ENCODE measurements at places on chromosomes 16 and 17.

GRCh38 chr17:75607086-75607485, 19.5 kb downstream of the MYO15B start:
- DNase-seq: no peak

- no peak for DNase-seq
Observed at GRCh38 chr17:28968231-28968913, 17.1 kb upstream of the PHF12 start.

GRCh38 chr17:16417896-16418684, 2.7 kb downstream of the TRPV2 start:
- no peak for DNase-seq

DNA sequence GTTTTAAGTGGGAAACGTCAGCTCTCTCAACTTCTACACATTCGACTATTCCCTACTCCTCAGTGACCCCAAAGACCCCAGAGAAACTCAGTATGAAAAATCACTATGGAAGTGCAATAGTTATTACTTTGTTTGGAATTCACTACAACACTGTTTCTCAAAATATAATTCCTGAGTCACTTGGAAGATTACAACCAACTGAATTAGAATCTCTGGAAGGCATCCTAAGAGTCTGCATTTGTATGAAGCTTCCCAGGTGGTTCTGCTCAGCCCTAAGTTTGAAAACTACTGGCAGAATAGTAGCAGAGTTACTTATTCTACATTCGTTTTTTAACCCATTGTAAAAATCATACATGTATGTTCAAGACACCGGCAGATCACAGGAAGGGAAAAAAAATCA, 525.6 kb downstream of the MAF start:
- DNase-seq: no peak

DNA sequence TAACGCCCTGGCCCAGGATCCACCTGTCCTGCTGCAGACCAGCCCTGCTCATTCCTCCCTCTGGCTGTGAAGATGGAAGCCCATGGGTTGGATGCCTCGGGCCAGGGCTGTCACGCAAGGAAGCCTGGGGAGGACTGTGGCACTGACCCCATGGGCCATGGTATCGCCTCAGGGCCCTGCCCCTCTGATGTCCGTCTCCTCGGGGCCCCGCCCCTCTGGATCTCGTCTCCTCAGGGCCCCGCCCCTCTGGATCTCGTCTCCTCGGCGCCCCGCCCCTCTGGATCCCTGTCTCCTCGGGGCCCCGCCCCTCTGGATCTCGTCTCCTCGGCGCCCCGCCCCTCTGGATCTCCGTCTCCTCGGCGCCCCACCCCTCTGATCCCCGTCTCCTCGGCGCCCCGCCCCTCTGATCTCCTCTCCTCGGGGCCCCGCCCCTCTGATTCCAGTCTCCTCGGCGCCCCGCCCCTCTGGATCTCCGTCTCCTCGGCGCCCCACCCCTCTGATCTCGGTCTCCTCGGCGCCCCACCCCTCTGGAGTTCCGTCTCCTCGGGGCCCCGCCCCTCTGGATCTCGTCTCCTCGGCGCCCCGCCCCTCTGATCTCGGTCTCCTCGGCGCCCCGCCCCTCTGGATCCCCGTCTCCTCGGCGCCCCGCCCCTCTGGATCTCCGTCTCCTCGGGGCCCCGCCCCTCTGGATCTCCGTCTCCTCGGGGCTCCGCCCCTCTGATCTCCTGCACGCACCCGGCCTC, 24.0 kb downstream of the METRNL start:
- DNase-seq: no peak

DNA sequence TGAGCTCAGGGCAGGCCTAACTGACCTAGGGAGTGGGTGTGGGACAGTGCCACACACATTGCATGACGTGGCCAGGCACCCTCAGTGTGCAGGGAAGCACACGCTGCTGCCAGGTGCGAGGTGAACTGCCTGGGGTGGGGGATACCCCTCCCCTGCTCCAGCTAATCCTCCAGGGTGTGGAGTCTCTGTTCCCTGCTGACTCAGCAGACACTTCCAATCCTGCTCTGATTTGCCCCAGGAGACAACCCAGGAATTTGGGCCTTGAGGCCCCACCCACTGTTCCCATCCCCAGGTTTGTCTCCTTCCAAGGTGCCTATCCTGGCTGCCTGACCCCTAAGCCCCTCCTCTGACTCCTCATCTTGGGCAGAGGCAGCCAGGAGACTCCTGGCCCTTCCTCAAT, 10.7 kb downstream of the DLX3 start:
- no peak for DNase-seq

GRCh38 chr17:2336215-2336851, at the start of gene TSR1:
TSR1 (minus strand) TSS chr17:2336457; CDS start chr17:2336427, 30 bp downstream.
- peak; percentile 86 for DNase-seq

DNA sequence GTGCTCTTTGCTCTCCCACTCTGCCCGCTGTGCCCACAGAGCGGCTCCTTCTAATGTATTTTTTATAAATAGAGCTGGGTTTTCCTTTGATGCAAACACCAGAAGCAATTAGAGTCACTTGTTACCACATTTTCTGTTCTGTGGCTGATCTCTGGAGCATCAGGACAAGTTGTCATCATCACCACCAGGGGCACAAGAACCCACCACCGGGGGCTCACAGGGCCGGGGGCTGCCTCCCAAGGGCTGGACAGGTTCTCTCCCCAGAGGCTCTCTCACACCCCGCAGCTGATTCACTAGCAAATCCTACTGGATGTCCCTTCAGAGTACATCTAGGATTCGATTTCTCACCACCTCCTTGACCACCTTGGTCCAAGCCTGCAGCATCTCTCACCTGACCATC, 18.5 kb downstream of the C16orf82 start:
- DNase-seq: no peak

GRCh38 chr17:70804161-70804560, 634.8 kb downstream of the KCNJ2 start:
- DNase-seq: no peak

GRCh38 chr16:77404775-77405174, 30.1 kb downstream of the ADAMTS18 start:
- DNase-seq: no peak

GRCh38 chr17:76174037-76174436, 33.0 kb upstream of the FOXJ1 start:
- no peak for DNase-seq

- DNase-seq: no peak
Observed at GRCh38 chr17:9928601-9929333, 23.7 kb upstream of the RCVRN start.

- DNase-seq: no peak
Observed at GRCh38 chr16:53404959-53405358, 29.3 kb upstream of the RBL2 start.

- no peak for DNase-seq
Observed at GRCh38 chr17:72733619-72734282, 358.7 kb downstream of the SLC39A11 start.

DNA sequence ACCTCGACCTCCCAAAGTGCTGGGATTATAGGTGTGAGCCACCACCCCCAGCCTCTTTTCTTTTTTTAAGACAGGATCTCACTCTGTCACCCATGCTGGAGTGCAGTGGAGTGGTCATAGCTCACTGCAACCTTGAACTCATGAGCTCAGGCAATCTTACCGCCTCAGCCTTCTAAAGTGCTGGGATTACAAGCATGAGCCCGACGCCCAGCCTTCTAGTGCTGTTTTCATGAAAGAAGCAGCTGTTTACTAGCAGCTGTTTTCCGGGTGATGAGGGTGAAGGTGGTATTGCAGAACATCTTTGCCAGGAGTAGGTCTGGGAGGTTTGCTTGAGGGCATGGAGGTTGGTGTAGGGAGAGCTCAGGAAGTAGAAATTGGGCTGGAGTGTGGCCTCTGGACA, 2.0 kb downstream of the ADCY7 start:
- DNase-seq: no peak

- no peak for DNase-seq
Observed at GRCh38 chr17:19249681-19250080, 12.5 kb downstream of the EPN2 start.

DNA sequence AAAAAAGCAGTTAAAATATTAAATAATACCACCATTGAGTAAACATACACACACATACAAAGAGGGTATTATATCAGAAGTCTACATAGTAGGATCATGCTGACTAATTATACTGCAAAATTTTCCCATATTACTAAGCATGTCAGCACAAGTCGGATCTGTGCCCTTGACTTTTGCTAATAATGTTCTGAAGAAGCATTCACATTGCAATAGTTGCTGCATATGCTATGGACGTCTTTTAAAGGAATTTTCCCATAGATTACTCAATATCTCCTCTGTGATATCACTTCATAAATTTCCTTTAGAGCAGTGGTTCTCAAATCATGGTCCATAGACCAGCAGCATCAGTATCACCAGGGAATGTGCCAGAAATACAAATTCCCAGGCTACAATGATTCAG, 110.9 kb upstream of the NUDT7 start:
- DNase-seq: no peak

DNA sequence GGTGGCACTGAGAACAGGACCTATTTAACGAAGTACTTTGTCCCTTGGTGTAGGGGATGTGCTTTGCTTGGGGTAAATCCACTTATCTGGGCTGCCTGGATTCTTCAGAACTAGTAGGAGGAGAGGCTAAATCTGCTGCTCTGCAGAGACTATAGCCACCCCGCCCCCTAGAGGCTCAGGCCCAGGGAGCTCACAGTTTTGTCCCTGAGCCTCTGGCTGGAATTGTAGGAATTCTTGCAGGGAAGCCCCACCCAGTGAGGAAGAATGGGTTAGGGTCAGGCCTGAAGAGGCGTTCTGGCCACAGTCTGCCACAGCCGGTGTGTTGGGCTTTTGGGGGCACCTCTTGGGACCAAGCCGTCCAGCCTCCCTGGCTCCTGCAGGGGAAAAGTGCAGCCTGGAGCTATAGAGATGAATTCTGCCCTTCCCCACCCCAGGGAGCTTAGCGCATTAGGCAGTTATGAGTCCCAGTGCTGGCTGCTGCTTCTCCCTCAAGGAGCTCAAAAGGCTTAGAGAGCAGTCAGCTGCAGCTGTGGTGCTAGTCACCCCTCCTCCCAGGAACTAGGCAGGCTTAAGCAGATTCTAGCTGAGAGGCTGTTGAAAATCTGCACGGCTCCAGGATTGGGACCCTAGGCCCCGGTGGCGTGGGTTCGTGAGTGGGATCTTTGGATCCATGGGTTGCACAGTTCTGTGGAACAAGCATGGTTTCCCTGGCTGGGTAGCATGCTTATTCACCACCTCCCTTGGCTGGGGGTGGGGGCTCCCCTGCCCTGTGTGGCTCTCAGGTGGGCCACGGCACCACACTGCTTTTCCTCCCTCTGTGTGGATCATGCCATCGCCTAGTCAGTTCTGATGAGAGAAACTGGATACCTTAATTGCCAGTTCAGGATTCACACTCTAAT, 237.4 kb upstream of the TOM1L1 start:
- no peak for DNase-seq

GRCh38 chr16:23670137-23670776, 8.4 kb upstream of the PLK1 start:
- DNase-seq: no peak

GRCh38 chr16:62620275-62620674, 584.0 kb upstream of the CDH8 start:
- no peak for DNase-seq

- peak; percentile 37 for DNase-seq
Observed at GRCh38 chr16:71467810-71468209, 5.8 kb upstream of the ZNF23 start.

DNA sequence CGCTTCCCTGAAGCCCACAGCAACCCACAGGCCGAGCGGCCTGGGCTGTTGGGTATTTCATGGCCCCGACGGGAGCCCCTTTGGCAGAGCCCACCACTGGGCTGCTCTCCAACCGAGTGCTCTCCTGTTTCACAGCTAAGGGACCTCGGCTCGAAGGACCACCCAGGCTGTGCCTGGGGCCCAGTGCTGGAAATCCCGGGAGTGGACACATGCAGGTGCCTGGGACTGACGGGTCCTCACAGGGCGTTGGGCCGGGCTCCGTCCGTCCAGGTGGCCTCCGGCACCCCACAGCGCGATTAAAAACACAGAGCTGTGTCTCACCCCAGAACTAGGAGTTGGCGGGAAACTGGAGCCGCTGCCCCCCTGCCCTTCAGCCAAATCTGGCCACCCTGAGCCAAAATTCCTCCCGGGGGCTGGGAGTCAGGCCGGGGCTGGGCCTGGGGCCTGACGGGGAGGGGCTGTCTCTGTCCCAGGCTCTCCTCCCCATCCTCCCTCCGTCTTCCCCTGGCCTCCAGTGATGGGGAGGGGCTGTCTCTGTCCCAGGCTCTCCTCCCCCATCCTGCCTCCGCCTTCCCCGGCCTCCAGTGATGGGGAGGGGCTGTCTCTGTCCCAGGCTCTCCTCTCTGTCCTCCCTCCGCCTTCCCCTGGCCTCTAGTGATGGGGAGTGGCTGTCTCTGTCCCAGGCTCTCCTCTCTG, 14.1 kb downstream of the UTS2R start:
- DNase-seq: no peak

DNA sequence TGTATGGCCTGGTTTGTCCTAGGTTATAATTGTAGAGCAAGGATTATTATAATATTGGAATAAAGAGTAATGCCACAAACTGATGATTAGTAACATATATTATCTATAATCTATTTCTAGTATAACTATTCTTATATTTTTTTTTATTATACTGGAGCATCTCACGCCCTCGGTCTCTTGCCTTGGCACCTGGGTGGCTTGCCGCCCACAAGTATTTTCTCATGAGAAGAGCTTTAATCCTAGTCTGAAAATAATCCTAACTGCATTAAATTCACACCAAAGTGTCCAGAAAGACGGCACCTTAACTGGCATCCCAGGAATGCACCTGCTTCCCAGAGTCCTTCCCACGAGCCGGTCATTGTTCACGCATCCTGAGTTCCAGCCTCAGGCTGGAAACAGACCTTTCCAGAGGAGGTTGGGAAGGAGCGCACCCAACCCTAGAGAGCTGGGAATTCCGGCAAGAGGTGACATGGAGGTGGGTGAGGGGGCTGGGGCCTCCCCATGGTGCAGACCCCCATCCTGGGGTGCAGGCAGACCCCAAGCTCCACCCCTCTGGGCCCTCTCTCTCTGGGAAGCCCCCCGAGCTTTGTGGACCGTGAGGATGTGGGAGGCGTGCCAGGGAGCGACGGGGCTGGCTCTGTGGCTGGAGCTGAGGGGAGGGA, 15.9 kb downstream of the CHMP1A start:
- DNase-seq: no peak

- DNase-seq: peak; percentile 19
Observed at GRCh38 chr17:16215002-16215272, 397 bp downstream of the NCOR1 start.

GRCh38 chr17:59108400-59109102, 1.9 kb upstream of the TRIM37 start:
- no peak for DNase-seq

DNA sequence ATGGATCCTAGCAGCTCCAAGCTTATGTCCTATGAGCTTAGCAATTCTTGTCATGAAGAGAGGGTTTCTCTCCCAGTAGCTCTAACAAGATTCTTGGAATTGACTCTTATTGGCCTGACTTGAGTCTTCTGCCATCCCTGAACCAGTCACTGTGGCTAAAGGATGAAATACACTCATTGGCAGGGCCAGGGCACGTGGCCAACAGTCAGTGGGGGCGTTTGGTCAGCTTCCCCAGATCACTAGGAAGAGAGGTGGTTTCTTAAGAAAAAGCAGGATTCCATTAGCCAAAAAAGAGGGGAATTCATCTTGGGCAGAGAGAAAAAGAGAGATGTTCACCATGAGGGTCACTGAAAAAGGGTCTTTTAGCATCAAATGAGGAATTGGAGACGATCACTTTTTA, 363.2 kb downstream of the SNX29 start:
- DNase-seq: no peak
